ENCODE measurements at places on chromosomes 5 and 9.

GRCh38 chr5:994821-995220 is 13.8 kb upstream of the NKD2 start:
- DNase-seq = no peak

DNA sequence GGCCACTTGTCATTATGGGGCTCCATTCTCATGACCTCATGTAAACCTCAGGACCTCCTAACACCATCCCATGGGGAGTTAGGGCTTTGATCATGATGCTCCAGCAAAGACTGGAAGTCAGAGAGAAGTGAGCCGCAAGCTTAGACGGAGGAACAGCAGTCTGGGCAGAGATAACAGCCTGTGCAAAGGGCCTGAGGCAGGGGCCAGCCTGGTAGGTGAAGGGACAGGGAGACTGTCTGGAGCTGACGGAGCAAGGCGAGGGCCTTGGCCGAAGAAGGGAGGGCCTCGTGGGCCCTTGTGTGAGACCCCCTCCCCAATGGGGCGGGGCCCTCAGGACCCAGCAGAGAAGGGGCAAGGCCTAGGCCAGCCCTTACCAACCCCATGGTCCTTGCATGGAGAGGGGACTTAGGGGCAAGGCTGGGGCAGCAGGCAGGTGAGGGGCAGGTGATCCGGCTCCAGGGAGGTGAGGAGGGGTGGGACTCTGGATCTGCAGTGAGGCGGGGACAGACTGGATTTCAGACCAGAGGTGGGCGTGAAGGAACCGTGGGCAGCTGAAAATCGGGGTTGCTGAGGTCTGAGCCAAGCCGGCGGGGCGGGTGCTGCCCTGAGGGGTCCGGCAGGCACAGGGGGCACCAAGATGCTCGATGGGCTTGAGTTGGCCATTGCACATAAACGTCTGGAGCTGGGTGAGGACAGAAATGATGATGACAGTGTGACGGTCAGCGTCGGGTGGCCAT is 17.4 kb downstream of the GPSM1 start:
- DNase-seq = no peak

GRCh38 chr5:6083311-6083978 is 294.9 kb downstream of the MED10 start:
- DNase-seq = no peak

DNA sequence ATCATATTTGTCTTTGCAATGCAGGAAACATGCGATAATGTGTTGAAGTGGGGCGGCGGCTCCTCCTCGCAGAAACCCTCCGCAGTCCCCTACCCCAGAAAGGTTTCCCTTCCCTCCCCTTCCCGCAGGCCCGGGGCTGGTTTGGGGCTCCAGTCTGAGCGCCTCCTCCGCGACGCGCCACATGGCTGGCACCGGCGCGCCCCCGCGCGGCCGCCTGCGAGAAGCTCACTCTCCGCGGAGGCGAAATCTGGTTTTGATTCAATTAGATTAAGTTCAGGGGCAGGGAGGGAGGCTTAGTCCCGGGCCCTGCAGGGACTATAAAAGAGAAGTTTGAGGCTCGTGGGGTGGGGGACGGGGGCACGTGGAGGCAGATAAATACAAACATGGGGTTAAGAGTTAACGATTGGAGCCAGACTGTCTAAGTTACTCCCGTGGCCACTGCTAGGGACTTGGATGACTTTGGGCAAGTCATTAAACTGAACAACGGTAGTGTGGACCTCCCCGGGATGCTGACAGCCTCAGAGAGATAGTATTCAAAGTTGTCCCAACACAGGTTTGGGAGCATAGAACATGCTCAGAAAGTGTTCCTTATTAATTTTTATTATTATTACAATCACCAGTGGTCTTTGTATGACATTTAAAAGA is 69.4 kb downstream of the MSX2 start:
- DNase-seq = peak; percentile 66

GRCh38 chr5:151047814-151048425 is 27.5 kb downstream of the GPX3 start:
- DNase-seq = no peak

- DNase-seq = no peak
Observed at GRCh38 chr9:97660847-97661246, 27.2 kb downstream of the NCBP1 start.

- no peak for DNase-seq
Observed at GRCh38 chr9:81002242-81002641, 687.1 kb downstream of the TLE1 start.

DNA sequence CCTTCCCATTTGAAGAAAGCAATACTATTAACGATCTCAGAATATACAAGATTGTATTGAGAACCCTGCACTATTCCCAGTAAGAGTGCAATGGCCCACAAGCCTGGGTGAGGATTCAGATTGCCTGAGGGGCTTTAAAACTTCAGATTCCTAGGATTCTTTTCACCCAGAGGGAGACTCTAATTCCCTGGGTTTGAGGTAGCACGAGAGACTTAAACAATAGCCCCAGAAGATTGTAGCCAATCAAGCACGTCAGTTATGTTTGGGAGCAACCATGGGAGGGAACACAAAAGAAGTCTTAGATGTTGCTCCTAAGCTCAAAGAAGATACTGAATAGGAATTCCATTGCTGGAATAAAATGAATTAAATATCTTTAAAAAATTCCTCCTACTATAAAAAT is 17.9 kb downstream of the MRPS27 start:
- DNase-seq = no peak

GRCh38 chr5:102153003-102153759 is 142.9 kb downstream of the SLCO4C1 start:
- peak; percentile 37 for DNase-seq

GRCh38 chr9:98765256-98765655 is 31.1 kb downstream of the ANKS6 start:
- DNase-seq = no peak

DNA sequence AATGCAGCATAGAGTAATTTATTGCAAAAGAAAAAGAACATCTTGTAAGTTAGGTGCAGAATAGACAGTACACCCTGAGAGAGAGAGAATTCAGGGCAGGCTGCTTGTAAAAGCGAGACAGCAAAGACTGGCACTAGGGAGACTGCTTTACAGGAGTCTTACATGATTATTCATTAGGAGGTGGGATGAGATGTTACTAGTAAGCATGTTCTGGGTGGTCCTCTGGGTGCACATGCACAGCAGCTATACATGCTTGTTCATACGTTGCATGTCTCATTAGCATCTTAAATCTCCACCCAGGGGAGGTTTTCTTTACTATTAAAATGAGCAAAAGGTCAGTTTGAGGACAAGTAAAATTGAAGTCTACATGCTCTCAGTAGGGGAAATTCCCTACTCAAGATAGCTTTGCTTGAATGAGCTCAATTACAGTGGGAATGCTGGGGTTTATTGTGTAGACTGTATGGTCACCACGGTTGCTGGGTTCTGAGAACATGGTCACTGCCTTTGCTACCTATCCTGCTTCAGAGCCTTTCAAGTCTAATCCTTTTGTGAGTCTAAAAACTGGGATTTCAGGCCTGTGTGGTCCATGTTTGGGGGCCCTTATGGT is 60.6 kb downstream of the RGS7BP start:
- DNase-seq = no peak

DNA sequence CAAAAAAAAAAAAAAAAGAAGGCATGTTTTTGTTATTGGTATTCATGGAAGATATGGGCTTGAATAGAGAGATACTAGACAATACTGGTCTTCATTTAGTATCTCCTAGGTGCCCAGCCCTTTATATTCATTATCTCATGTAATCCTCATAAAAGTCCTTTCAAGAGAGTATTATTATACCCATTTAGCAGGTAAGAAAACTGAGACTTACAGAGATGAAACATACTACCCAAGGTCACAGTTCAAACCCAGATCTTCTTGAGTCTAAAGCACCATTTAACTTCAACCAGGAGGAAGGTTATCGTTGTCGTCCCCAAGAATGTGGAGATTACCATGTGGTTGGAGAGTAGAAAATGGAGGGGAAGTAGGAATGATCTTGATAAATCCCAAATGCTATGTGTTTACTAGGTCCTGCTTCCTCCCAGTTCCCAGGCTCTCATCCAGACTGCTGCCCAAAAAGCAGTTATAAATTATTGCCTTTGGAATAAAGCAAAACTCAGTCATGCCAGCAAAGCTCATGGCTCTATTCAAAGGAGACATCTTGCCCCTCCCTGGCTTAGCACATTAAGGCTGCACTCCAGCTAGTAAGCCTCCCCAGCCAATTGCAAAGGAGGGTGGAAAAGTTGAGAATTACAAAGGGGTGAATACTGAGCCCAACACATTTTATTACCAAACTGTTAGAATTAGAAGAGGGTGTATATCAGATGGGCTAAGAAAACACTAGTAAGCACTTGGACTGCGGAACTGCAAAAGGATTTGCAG is 163.9 kb downstream of the PIK3R1 start:
- no peak for DNase-seq

- DNase-seq = no peak
Observed at GRCh38 chr5:151773951-151774350, 2.2 kb downstream of the G3BP1 start.

DNA sequence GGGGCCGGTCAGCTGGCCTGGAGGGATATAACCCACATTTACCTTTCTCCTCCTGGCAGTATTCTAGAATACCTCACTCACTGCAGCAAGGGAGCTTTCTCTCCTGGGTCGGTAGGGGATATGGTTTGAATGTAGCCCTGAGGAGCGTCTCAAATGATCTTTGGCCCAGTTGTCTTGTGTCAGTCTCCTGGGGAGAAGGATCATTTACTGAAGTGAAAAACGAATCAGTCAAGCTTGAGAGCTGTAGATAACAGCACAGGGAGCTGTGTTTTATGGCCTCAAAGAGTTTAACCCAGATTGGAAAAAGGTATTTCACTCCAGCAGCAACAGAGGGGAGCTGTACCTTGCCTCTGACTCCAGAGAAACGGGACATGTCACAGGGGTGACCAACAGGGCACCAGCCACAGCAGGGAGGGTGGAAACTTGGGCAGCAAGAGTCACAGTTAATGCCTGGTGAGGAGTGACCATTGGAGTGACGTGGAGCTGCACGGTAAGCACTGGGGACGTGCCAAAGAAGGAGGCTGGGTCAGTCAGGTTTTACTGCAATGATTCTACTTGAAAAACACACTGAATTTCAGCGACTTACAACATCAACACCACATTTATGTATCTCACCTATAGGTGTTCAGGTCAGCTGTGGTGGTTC is 29.8 kb upstream of the ZFR start:
- no peak for DNase-seq

GRCh38 chr5:57529864-57530263 is 47.3 kb upstream of the ACTBL2 start:
- no peak for DNase-seq

- no peak for DNase-seq
Observed at GRCh38 chr9:14119694-14120514, 194.0 kb downstream of the NFIB start.

GRCh38 chr9:105911104-105911911 is 217.0 kb downstream of the TMEM38B start:
- DNase-seq = peak; percentile 22

GRCh38 chr9:83005963-83006362 is 57.0 kb downstream of the RASEF start:
- DNase-seq = no peak

DNA sequence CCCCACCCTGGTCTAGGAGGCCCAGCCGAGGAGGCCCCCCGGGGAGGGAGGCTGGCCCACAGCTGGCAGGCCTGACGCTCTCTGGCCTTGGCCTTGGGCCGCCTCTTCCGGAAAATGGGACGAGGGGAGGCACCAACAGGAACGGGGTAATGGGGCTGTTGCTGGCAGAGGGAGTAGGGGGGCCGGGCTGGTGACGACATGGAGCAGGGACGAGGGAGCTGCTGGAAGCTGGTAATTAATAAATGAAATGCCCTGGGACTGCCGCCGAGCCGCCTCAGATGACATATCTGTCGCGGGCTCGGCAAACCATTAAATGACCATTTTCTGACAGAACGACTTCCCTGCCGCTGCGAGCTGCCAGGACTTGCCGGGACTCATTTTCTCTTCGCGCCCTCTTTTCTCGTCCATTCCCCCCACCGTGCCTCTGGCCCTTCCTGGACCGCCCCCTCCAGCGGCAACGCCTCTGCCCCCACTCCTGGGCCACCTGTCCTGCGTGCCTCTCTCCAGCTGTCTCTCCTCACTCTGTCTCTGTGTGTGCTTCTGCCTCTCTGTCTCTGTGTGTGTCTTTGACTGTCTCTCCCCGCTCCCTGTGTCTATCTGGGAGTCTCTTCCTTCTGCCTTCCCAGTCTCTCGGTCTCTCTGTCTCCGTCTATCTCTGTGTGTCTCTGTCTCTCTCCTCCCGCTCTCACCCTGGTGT is 215.7 kb downstream of the PAX5 start:
- no peak for DNase-seq

GRCh38 chr9:134046894-134047681 is 20.7 kb downstream of the BRD3 start:
- no peak for DNase-seq

DNA sequence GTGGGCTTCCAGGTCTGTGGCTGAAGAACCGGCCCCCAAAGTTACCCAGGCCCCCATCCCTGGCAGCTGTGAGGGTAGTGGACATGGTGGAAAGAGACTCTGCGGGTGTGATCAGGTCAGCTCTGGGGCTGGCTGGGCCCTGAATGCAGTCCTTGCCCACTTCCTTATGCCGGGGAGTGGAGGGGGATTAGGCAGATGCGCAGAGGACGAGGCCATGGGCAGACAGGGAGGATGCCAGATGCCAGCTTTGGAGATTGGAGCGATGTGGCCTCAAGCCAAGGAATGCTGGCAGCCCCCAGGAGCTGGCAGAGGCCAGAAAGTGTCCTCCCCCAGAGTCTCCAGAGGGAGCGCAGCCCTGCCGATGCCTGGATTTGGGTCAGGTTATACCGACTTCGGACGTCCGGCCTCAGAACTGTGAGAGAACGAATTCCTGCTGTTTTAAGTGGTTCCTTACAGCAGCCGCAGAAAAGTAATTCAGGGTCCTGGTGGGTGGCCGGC is 69.8 kb downstream of the ADAMTS2 start:
- no peak for DNase-seq

DNA sequence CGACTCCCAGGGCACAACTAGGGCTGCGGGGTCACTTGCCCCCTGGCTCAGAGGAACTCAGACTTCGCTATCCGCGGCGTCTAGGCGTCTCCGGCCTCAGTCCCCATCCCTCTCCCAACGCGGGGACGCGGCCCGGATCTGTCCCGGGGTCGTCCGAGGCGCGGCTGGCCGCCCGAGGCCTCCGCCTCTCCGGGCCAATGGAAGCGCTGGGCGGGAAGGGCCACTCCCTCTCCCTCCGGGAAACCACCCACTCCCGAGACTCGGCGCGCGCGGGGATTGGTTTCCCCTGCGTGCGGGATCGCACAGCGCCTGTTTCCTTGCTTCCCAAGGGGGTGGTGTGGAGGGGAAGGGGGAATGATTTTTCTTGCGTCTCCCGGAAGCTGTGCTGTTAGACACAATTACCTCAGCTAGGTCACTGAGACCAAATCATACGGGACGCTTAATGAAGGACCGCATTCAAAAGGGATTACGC is 38.3 kb downstream of the NR2F1 start:
- no peak for DNase-seq

GRCh38 chr5:12645582-12645981 is 741.3 kb upstream of the CTNND2 start:
- no peak for DNase-seq

DNA sequence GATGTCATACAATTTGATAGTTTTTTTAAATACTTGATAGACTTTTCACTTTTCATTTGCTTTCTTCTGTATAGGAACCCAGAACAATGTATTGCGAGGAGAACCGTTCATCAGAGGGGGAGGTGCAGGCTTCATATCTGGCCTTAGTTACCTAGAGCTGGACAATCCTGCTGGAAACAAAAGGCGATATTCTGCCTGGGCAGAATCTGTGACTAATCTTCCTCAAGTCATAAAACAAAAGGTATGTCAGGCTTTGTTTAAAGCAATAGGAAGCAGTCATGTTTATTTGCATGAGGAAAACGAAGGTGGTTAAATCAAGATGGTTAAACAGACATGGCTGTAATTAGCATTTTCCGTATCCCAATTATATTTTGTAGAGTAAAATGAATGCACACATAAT is 46.0 kb downstream of the C7 start:
- DNase-seq = no peak

GRCh38 chr5:147515269-147515668 is 5.4 kb upstream of the DPYSL3 start:
- DNase-seq = no peak

Measured in T47D (cell line).